ENCODE measurements at places on chromosomes 7 and 10.

DNA sequence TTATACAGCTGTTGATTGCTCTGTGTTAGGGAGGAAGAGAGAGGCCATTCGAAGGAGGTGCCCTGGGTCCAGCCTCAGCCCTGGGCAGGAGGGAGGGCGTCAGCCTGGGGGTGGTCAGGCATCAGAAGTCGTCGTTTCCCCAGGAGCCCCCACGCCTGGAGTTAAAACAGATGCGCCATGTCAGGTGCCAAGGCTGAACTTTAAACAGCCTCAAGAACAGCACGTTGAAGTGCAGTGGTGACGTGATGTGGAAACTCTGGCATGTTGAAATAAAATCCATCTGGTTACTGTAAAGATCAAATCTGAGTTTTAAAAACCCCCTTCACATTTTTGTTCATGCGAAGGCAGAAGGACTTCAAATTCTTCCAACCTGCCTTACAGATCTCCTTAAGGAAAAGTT lies 128.4 kb upstream of the PPP2R2D start:
- no peak for DNase-seq

DNA sequence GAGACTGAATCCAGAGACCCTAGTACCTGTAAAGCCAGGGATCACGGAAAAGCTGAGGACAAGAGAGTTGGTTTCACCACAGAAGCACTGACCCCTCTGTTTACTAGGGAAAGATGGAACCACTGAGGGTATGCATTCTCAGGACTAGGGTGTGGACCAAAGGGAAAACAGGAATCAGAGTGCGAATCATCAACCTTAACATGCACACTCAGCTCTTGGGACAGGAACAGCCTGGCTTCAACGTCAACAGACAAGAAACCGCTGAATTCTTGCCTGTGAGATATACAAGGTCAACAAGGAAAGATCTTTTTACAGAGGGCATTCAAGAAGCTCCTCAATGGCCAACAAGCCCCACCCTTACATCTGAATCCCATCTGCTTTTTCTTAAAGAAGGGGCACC lies 14.9 kb downstream of the TNRC18 start:
- DNase-seq: no peak

GRCh38 chr10:33304423-33305225 lies 29.8 kb downstream of the NRP1 start:
- no peak for DNase-seq

DNA sequence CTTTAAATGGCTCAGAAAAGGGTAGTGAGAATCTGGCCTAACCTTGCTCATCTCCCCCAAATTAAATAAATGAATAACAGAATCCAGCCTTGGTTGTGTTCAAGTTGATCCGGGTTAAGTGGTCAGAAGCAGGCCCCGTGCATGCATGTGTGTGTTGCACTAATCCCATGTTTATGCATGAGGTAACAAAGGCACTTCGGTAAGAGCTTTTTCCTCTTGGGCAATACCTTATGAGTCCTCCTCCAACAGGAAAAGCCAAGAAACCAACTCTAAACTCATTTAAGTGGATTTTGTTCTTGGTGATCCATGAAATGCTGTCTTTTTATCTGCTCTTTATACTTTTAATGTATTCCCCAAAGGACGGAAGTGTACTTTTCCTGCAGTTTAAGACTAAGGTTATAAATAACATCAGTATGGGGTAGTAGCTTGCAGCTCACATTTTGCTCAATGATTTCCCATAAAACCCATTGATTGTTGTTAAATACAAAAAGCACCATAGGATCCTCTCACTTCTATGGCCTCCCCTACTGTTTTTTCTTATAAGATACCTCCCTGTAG lies 104.9 kb upstream of the YAE1 start:
- no peak for DNase-seq

GRCh38 chr7:150323682-150324372 lies 482 bp upstream of the ACTR3C start:
- no peak for DNase-seq

DNA sequence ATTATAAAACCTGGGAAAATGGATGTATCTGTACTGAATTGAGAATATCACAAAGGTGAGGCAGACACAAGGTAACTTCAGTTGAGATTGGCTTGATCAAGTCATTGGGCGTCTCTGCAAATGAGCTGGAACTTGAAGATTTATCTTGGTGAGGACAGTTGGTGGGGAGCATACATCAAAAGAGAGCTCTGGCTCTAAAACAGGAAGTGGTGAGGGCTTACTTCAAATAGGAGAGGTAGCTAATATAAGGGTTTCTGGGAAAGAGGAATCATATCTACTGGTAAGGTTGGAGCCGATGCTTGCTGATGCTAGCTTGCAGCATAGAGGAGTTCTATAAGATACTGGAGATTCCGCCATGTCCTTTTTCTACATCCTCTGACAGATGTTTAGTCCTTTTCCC lies 39.9 kb upstream of the FGL2 start:
- DNase-seq: no peak

- DNase-seq: no peak
These were observed 37.5 kb downstream of the ZNF467 start for GRCh38 chr7:149735779-149736477.

- no peak for DNase-seq
These were observed 11.9 kb downstream of the ZNF804B start for GRCh38 chr7:88771417-88771816.

DNA sequence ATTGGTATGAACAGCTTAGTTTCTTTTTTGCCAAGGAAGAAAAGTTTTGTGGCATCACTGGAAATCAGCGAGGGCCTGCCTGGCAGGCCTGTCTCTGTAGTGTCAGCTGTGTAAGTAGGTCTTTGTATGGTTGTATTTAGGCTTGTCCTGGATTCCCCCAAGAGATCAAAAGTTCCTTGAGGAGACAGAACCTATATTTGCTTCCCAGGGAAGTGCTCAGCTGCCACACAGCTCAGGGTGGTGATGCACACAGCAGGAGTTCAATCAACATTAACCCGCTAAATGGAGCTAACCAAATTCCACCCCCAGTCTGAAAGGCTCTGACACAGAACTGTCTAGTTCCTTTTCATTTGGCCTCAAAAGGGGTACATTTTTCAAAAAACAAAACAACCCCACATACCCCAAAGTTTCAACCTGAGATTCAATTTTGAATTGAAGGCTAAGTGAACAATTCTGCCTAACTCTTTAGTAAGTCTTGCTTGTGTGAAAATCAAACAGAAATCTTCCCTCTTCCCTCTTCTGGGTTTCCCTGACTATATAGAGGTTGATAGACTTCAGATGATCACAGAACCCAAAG lies 124.4 kb downstream of the CLEC2L start:
- no peak for DNase-seq

GRCh38 chr7:149772241-149772955 lies 990 bp downstream of the ZNF467 start:
- DNase-seq: no peak

DNA sequence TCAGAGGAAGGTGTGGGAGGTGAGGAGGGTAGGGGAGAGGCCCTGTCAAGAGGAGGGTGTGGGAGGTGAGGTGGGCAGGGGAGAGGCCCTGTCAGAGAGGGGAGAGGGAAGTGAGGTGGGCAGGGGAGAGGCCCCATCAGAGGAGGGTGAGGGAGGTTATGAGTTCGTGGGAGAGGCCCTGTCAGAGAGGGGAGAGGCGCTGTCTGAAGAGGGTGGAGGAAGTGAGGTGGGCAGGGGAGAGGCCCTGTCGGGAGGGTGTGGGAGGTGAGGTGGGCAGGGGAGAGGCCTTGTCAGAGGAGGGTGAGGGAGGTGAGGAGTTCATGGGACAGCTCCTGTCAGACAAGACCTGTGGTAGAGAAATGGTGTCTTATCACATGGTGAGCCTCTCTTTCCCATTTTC lies 74.4 kb downstream of the INPP5A start:
- DNase-seq: no peak

GRCh38 chr7:151063212-151063561 lies 3.8 kb downstream of the SLC4A2 start:
- DNase-seq: no peak

DNA sequence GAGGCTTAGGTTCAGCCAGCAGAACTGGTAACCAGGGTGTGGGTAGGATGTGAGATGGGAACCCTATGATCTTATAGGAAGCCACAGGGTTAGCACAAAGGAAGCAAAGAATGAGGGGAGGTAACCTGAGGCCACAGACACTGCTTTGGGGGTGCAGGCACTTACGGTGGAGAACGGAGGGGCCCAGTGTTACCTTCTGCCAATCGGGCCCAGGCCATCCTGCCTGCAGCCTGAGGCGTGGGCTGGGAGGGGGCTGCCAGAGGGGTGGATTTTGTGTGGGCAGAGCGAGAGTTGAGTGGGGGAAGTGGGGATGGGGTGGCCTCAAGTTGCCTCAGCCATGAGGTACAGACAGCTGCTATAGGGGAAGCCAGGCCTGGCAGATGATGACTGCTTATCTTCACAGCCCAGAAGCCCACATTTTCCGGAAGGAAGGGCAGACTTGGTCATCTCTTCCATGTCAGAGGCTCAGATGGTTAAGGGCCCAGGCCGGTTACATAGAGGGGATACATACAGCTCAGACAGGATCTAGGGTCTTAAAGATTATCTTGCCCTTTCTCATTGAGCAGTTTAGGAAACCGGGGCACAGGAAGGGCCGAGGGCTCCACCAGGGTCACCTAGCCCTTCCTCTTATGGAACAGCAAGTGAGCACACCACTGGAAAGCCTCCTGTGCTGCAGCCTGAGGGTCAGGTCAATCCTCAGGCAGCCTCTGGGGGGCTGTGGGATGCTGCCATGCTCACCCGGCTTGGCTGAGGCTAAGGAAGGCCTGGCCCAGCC lies 24.4 kb upstream of the VSIR start:
- no peak for DNase-seq

GRCh38 chr10:101656890-101657289 lies 38.1 kb downstream of the FBXW4 start:
- no peak for DNase-seq

DNA sequence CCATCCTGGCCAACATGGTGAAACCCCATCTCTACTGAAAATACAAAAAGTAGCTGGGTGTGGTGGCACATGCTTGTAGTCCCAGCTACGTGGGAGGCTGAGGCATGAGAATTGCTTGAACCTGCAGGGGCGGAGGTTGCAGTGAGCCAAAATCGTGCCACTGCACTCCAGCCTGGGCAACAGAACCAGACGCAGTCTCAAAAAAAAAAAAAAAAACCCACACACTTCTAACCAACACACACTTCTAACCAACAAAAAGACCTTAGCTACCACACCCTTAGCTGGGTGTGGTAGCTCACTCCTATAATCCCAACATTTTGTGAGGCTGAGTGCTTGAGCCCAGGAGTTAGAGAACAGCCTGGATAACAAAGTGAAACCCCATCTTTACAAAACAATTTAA lies 33.9 kb upstream of the SPOCK2 start:
- DNase-seq: no peak

- no peak for DNase-seq
These were observed 110.2 kb downstream of the SEM1 start for GRCh38 chr7:96599288-96599936.

GRCh38 chr10:86127274-86127819 lies 239.2 kb downstream of the GRID1 start:
- DNase-seq: no peak

GRCh38 chr10:85673270-85673669 lies 693.3 kb downstream of the GRID1 start:
- no peak for DNase-seq

DNA sequence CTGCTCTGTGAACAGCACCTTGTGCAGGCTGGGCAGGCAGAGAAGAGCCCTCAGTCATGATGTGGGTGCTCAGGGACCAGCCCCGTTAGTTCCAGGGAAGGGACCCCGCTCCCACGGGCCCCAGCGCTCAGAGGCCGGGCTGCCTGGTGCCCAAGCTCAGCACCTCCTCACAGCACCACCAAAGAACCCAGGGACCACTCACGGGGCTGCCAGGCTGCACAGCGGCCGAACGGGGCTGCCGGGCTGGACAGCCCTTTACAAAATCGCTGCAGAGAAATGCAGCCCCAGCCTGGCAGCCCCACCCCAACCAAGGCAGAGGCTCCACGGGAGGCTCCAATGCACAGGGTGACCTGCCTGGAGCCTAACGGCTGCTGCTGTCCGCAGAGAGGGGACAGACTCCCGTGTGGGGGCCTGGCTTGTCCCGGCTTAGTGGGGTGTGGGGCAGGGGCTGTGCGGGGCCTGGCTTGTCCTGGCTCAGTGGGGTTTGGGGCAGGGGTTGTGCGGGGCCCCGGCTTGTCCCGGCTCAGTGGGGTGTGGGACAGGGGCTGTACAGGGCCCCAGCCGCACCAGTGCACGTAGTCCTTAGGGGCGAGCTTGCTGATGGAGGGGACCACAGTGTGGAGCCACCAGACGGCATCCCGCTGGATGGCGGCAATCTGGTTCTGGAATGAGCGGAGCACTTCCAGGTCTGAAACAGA lies 9.2 kb downstream of the INTS1 start:
- no peak for DNase-seq

GRCh38 chr10:44853148-44853734 lies 57.9 kb upstream of the TMEM72 start:
- DNase-seq: no peak

DNA sequence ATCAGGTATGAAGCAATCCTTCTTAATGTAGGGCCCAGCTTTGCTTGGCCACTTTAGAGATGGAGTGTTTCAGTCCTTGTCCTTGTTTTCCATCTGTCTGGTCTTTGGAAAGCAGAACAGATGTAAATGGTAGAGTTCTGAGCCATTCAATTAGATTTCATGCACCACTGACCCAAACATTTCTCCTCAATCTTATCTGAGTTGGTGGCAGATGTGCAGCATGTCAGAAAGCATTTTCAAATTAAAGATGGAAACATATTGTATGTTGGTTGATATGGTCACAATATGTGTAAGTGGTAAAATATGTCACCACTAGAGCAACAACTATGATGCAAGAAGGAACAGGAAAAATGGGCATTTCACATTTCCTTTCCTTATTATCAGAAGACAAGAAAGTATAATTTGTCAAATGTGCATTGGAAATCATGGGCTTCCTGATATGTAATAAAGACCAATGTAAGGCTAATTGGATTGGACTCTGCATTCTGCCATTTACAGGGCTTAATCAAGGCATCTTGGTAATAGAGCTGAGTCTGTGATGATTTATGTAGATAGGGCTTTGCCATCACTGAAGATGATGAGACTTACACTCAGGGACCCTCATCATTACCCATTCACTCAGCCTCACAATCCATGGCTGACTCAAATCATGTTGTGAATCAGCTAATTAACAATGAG lies 750.7 kb downstream of the NRG3 start:
- DNase-seq: no peak

DNA sequence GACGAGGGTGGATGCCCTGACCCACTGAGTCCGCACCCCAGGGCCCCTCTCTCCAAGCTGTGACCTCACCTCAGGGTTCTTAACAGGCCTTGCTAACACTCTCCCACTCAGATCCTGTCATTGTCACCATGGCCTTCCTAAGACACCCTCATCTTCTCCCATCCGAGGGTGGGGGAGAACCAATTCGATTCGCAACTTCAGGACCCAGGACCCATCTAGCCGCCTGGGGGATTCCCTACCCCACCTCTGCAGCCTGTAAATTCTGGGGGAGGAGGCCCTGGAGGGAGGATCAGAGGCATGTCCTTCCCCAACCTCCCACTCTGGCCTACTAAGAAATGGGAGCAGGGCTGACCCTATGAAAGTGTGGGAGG lies 17.4 kb downstream of the TRIM8 start:
- DNase-seq: no peak

GRCh38 chr10:131111007-131111406 lies 200.5 kb downstream of the TCERG1L start:
- DNase-seq: no peak

- DNase-seq: peak; percentile 19
These were observed 165.7 kb downstream of the NPSR1 start for GRCh38 chr7:34823650-34824258.

All from stimulated activated CD8-positive, alpha-beta memory T cell treated with anti-CD3 and anti-CD28 coated beads, Interleukin-15, amount 100 ng/mL, for 48 hours (primary cell).